K562 (cell line): ENCODE measurements at places on chromosomes 13 and 19. TPM values are rescaled to one million over a fixed set of nuclear protein-coding genes. Genes with fewer than 3 reads are reported as not detected.
A peak's percentile ranks its signal among the peaks of the same experiment; 100 is the strongest.

GRCh38 chr13:72313546-72313945 lies 413.9 kb downstream of the MZT1 start:
- DNase-seq: no peak

- no peak for DNase-seq
These were observed 52.1 kb downstream of the ARHGEF18 start for GRCh38 chr19:7400815-7401214.

DNA sequence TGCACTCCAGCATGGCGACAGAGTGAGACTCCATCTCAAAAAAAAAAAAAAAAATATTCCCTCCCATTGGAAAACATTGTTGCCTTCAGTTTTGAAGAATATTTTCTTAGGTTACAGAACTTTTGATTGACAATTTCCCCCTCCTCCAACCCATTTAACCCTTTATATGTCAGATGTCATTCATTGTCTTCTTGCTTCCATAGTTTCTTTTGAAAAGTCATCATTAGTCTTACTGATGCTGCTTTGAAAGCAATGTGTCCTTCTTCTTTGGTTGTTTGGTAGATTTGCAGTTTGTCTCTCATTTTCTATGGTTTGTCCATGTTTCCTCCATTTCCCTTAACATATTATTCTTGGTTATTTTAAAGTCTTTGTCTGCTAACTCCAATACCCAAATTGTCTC lies 25.4 kb downstream of the ZNF558 start:
- DNase-seq: no peak

GRCh38 chr19:18339723-18340122 lies 675 bp upstream of the PGPEP1 start:
- DNase-seq: peak; percentile 64

DNA sequence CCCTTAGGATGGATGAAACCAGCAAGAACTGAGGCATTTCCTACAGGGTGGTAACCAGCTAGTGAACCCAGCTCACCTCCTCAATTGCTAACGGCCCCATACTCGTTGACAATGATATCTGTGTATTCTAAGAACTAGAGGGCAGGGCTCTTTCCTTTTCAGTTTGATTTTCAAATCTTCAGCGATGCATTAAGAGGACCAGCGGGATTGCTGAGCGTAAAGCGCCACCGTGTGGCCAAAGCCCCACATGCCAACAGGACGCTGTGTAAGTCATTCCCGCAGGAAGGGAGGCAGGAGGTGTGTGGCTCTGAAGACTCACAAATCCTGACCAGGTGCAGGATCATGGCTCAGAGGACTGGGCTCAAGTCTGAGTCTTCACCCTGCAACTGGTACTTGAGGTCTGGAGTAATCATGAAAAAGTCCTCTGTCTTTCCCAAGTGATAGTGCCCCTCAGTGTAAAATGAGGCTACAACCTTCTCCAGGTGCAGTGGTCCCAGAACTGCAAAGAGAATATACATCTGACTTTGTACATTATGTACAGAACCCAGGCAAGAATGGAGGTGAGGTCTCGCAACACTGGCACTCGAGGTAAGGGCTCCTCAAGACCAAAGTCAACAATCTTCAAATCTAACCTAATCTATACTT lies 40.9 kb downstream of the C13orf42 start:
- DNase-seq: peak; percentile 48

GRCh38 chr13:89520468-89520867 lies 1827.0 kb upstream of the MIR17HG start:
- no peak for DNase-seq

- no peak for DNase-seq
These were observed 29.1 kb upstream of the IGFL4 start for GRCh38 chr19:46069806-46070341.

Gene ATP4A
- polyA plus RNA-seq: not detected in 2 replicates

Gene CYP2A6
- polyA plus RNA-seq: not detected in 2 replicates
